Activated naive CD8-positive, alpha-beta T cell treated with anti-CD3 and anti-CD28 coated beads, Interleukin-2, amount 50 U/mL, for 24 hours (primary cell): ENCODE measurements at places on chromosomes 7 and 10.
A peak's percentile ranks its signal among the peaks of the same experiment; 100 is the strongest.

DNA sequence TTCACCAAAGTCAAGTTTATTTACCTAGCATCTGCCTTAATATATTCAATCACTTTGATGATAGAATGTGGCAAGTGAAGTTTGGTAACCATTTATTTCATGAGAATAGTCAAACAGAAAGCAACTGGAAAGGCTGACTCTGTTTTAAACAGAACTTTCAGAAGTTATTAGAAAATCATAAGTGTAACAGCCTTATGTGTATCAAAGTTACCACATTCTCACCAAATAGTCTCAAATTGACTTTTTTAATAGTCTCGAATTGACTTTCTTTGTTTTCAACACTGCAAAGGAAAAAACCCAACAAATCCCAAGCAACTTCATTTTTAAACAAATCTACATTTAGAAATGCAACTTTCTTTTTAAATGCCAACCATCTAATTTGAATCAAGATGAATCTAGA lies 29.5 kb downstream of the NAMPT start:
- no peak for DNase-seq

GRCh38 chr7:151864081-151864480 lies 12.8 kb downstream of the PRKAG2 start:
- DNase-seq: no peak

DNA sequence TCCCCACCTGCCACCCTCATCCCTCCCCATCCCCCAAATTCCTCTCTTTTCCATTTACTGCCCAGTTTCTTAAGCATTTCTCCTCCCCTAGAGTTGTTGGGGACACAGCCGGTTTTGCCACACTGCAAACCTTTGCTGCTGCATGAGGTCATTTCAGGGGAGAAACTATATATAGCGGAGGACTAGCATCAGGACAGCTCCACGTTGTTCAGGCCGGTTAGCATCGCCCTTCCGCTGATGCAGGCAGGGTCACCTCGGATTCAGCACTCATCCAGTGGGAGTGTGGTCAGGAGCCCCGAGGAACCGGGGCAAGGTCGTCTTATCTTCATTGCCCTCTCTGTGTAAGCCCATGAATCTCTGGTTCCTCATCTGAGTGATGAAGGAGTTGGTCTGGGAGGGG lies 15.6 kb downstream of the UBTD1 start:
- DNase-seq: no peak

GRCh38 chr10:103510791-103511752 lies 17.6 kb downstream of the NEURL1 start:
- DNase-seq: no peak

DNA sequence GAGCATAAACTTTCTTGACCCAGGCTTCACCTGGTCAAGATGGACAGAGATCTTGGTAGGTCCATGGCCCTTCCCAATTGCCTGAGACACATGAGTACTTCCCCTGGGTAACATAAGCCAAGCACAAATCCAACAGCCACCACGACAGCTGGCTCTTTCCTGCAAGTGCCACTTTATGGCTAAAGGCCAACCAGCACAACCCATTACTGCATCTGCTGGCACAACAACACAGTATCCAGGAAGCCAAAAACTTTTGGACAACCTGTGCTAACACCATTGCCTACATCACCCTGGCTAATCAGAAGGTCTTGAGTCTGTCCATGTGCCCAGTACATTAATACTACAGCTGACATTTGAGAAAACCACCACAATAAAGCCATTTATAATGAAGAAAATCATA lies 548.0 kb upstream of the SEMA3D start:
- DNase-seq: no peak

DNA sequence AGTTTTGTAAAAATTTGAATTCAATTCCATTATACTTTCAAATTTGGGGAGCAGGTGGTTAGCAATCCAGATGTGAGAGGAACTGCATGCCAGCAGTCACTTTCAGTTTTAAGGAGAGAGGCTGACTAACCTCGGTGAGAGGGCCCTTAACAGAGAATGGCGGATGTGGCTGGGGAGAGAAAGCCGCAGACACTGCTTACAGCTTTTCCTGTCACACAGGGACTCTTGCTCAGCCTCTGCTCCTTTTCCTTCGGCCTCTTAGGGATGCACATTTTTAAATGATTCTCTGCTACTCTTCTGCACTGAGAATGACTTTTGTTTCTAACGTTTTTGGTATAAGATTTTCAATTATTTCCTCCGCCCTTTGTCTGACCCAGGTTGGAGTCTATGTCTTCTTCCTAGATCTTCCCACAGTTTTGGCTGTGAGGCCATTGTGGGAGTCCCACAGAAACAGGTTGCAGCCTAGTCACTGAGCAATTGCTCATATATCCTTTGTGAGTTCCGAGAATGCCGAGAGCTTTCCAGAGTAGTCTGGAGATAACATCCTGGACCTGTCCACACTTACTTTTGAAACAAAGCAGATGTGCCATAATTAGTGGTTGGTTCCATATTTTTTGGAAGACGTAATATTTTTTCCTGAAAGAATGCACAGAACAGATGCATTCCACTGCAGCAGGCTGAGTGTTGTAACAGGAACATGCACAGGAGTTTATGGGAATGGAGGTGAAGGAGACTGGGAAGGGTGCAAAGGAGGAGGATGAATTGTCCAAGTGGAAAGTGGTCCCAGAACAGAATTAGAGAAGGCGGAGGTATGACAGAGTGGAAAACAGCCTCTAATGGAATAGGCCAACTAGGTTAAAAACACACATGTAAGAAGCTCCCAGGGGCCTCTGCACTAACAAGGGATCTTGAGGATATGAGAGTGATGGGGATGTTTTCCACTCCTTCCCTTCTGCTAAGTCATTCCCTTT lies 168.0 kb upstream of the ZNF32 start:
- peak; percentile 72 for DNase-seq

- DNase-seq: peak; percentile 79
Measured at GRCh38 chr7:157337316-157338149, 729 bp downstream of the DNAJB6 start.

DNA sequence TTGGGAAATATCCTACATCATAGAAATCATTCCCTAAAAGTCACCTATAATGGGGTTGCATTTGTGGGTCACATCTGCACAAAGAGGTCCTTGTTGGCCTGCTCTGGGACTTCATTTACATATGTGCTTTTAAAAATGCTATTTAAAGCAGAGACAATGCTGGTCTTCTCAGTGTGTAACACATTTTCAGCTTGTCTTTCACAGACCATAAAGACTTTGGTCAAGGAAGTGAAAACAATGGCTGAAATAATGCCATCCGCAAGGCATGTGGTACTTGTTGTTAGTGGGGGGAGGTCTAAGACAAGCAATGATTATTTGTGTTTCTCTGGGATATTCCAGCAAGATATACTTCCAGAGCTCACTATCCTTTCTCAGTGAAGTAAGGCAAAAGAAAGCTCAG lies 84.6 kb upstream of the PDLIM1 start:
- DNase-seq: no peak

- DNase-seq: no peak
Measured at GRCh38 chr10:67792653-67793052, 45.3 kb downstream of the DNAJC12 start.

- no peak for DNase-seq
Measured at GRCh38 chr7:131649003-131649541, 92.6 kb upstream of the PODXL start.

- DNase-seq: no peak
Measured at GRCh38 chr7:143499246-143499645, 21.6 kb downstream of the TAS2R41 start.

DNA sequence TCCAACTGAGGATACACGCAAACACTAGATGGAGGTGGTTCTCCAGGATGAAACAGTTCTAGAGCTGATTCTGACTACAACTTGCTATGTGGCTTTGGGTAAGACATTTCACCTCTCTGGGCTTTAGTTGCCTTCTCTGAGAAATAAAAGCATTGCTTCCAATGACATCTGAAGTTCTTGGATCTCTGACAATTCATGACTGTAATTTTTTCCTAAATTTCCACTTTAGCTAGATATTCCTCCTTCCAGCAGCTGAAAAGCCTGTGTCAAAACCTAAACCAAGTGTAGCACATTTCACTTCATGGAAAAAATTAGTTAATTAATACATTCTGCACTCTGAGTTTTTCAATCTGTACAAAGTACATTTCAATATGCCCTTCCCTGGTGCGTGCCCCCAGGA lies 50.0 kb upstream of the ANK3 start:
- no peak for DNase-seq

DNA sequence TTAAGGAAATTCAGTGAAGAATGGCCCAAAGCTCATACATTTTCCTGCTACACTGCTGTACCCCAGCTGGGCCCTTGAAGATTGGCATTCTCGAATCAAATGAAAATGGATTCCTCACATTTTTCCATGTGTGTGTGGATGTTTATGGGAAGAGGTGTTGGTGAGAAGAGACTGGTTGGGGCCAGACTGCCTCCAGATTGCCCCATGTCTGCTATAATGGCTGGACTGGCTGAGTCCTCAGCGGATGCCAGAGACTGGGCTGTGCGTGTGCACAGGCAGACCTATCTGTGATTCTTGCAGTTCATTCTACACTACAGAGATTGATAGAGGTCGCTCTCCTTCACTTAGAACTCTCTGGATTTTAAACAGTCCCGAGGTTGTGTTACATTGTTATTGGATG lies 183.6 kb upstream of the GDF10 start:
- DNase-seq: no peak

- DNase-seq: no peak
Measured at GRCh38 chr7:19871102-19871501, 97.7 kb upstream of the TMEM196 start.

GRCh38 chr10:118332948-118333710 lies 9.0 kb downstream of the FAM204A start:
- DNase-seq: no peak

- no peak for DNase-seq
Measured at GRCh38 chr7:96538632-96539031, 171.0 kb downstream of the SEM1 start.

- DNase-seq: no peak
Measured at GRCh38 chr10:24223953-24224352, 15.0 kb downstream of the KIAA1217 start.

DNA sequence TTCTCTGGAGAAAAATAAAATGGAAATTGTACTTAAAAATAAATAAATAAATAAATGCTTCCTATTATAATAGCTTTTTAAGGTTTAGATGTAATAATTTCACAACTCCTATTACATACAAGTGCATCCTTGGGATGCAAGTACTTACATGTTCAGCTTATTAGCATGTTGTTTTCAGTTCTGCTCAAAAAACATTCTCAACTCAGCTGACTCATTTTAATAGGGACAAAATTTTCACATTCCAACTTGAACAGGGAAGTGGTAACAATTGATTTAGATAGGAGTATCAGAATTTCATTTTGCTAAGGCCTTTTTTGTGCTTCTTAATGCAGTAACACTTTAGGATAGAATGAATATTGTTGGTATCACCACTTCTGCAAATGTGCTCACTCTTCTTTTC lies 16.7 kb upstream of the PAPSS2 start:
- DNase-seq: no peak

- no peak for DNase-seq
Measured at GRCh38 chr10:101571271-101571925, 16.7 kb downstream of the POLL start.

- DNase-seq: no peak
Measured at GRCh38 chr7:108165723-108166122, 35.6 kb upstream of the LAMB4 start.

DNA sequence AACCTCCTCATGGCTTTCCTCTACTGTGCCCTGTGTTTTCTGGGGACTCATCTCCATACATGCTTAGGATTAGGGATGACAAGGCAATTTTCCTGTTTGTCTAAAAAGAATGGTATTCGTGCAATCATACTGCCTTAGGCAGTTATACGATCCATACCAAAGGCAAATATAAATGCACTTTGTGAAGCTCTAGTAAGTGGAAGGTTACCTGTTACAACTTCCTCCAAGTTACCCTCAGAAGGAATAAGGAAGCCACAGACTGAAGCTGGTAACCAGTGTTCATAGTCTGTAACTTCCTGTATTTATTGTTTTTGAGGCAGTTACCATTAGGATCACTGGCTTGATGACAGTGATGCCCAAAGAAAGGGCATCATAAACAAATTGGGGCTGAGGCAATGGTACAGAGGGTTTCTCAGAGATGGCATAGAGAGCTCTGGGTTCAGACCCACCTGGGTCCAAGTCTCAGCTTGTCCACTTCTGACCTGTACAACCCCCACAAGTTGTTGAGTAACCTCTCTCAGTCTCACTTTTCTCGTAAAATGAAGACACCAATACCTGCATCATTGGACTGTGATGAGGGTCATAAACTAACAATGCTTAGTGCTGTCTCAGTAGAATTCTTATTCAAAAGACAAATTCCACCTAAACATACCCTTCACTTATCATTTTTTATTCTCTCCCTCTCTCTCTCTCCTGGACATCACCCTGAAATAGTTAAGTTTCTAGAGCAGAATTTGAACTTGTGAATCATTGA lies 138.2 kb downstream of the ELMO1 start:
- no peak for DNase-seq
